ENCODE measurements at places on chromosomes 2 and 18. TPM values are rescaled to one million over a fixed set of nuclear protein-coding genes. Genes with fewer than 3 reads are reported as not detected.

DSG2 gene
- total RNA-seq: not detected

PMAIP1 gene
- 139 TPM for total RNA-seq

ST6GAL2 gene
- 0.17 TPM for total RNA-seq

RIT2 gene
- total RNA-seq: not detected

MAB21L4 gene
- total RNA-seq: not detected

GULP1 gene
- total RNA-seq: not detected

COL4A3 gene
- 0.52 TPM for total RNA-seq

CENPA gene
- 0.50 TPM for total RNA-seq

NEB gene
- total RNA-seq: 1.7 TPM

TCF7L1 gene
- total RNA-seq: not detected

CXCR1 gene
- not detected for total RNA-seq

PTPN2 gene
- total RNA-seq: 72.8 TPM

SCN3A gene
- total RNA-seq: 0.42 TPM

ATP5MC3 gene
- 80.1 TPM for total RNA-seq

TRIM43 gene
- not detected for total RNA-seq

ANKRD30B gene
- not detected for total RNA-seq

INHA gene
- total RNA-seq: not detected

MFSD2B gene
- total RNA-seq: 0.27 TPM

ITGAV gene
- 4.7 TPM for total RNA-seq

RABL2A gene
- total RNA-seq: 14.9 TPM

KIF1A gene
- not detected for total RNA-seq

GCG gene
- not detected for total RNA-seq

KRTCAP3 gene
- 9.1 TPM for total RNA-seq

GYPC gene
- total RNA-seq: 73.7 TPM

SPIRE1 gene
- 1.1 TPM for total RNA-seq

ATG16L1 gene
- 87.3 TPM for total RNA-seq

PRKAG3 gene
- total RNA-seq: not detected

ZNF24 gene
- 59.9 TPM for total RNA-seq

ENOSF1 gene
- 57.4 TPM for total RNA-seq

FSHR gene
- total RNA-seq: not detected

ACSL3 gene
- 56.2 TPM for total RNA-seq

FAP gene
- not detected for total RNA-seq

CYP27A1 gene
- total RNA-seq: 0.39 TPM

PKDCC gene
- 1.2 TPM for total RNA-seq

COL5A2 gene
- 0.18 TPM for total RNA-seq

SYT4 gene
- 0.47 TPM for total RNA-seq

BMP10 gene
- total RNA-seq: not detected

SNORC gene
- total RNA-seq: 1.0 TPM

LRRTM4 gene
- total RNA-seq: not detected

UGT1A10 gene
- total RNA-seq: not detected

ACTR2 gene
- total RNA-seq: 220 TPM

CPLX4 gene
- not detected for total RNA-seq

NGEF gene
- not detected for total RNA-seq

UBR3 gene
- 34.9 TPM for total RNA-seq

NEU2 gene
- not detected for total RNA-seq

ALPG gene
- not detected for total RNA-seq

ACVR1C gene
- 8.5 TPM for total RNA-seq

MAL gene
- total RNA-seq: 127 TPM

SPEG gene
- 7.3 TPM for total RNA-seq

KIAA2012 gene
- total RNA-seq: not detected

All from T-helper 17 cell (primary cell).